ENCODE measurements at places on chromosomes 3 and 15.

DNA sequence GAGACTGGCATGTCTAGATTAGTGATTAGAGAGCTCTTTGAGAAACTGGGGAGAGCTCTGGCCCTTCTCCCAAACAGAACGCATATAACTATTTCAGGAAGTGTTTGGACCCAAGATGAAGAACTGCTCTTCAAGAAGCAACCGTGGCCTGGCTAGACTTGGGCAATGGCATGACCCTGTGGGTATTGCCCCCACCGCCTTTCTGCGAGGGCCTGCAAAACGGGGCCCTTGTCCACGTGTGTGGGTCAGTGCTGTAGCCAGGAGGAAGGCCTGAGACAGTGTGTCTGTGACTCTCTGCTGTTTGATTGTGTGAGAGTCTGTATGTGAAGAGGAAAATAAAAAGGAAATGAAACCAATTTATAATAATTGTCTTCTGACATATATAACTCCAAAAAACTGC lies 42.5 kb downstream of the EEFSEC start:
- DNase-seq = no peak

DNA sequence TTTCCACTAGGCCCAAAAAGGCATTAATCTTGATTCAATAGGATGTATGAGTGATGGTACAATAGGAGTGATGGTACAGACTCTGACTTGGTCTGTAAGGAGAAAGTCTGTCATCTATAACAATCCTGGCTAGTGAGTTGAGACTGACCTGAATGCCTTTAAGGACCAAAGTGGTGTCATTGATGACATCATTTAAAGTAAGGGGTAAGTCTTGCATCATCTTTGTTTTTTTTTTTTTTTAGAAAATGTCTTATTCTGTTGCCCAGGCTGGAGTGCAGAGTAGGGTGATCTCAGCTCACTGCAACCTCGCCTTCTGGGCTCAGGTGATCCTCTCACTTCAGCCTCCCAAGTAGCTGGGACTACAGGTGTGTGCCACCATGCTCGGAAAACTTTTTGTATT lies 5.6 kb upstream of the TMEM45A start:
- DNase-seq = no peak

DNA sequence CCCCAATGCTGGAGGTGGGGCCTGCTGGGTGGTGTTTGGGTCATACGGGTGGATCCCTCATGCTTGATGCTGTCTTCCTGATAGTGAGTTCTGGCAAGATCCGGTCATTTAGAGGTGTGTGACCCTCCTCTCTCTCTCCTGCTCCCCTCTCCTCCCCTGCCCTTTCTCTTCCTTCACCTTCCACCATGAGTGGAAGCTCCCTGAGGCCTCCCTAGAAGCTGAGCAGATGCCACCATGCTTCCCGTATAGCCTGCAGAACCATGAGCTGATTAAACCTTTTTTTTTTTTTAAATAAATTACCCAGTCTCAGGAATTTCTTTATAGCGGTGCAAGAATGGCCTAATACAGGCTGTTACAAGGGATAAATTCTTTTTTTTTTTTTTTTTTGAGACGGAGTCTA lies 36.3 kb upstream of the IQSEC1 start:
- DNase-seq = no peak

GRCh38 chr3:67327582-67327981 lies 326.8 kb downstream of the SUCLG2 start:
- DNase-seq = no peak

DNA sequence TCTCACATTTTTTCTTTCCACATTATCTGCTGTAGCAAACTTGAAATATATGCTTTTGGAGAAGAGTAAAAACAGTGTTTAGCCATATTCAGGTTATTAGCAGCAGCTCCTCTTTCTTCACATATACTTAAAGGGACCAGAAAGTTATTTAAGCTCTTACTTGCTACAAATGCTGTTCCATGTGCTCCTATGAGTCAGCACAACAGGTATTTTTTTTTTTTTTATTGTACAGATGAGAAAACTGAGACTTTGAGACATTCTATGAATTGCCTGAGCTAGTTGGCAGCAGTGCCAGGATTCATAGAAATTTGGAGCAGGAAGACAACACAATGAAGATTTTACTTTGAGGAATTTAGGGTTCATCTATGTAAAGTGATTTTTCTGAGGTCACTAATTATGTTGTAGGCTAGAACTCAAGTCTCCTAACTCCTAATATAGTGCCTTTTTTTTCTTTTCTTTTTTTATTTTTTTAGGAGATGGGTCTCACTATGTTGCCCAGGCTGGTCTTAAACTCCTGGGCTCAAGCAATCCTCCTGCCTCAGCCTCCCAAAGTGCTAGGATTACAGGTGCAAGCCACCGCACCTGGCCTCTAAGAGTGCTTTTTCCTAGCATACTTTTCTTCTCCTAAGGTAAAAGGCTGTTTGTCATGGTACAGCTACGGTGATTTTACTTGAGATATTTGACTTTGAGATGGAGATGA lies 23.6 kb downstream of the SETD5 start:
- DNase-seq = no peak

- no peak for DNase-seq
Observed at GRCh38 chr3:81048058-81048665, 713.3 kb downstream of the GBE1 start.

GRCh38 chr3:131976448-131976847 lies 58.4 kb downstream of the CPNE4 start:
- no peak for DNase-seq

DNA sequence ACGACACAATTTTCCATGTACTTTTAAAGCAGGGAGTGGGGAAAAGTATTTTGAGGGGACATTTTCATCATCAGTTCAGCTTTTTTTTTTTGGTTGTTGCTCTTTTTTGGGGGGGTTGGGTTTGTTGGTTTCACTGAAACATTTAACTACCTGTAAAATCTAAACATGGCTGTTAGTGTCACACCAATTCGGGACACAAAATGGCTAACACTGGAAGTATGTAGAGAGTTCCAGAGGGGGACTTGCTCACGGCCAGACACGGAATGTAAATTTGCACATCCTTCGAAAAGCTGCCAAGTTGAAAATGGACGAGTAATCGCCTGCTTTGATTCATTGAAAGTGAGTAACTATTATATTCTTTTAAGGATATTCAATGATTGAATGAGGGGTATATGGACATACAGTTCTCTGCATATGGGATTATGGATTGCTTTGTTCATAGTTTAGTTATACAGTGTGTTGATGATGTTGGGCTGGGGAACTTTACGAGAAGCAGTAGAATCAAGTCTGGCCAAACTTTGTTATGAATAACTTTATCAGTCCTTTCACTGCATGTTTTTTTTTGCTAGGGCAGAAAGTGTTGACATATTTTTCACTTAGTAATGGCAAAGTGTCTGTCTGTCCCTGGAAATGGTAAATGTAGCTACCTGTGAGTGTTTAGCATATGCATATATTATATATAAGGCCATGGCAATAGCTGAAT lies 31.5 kb downstream of the MBNL1 start:
- DNase-seq = no peak

DNA sequence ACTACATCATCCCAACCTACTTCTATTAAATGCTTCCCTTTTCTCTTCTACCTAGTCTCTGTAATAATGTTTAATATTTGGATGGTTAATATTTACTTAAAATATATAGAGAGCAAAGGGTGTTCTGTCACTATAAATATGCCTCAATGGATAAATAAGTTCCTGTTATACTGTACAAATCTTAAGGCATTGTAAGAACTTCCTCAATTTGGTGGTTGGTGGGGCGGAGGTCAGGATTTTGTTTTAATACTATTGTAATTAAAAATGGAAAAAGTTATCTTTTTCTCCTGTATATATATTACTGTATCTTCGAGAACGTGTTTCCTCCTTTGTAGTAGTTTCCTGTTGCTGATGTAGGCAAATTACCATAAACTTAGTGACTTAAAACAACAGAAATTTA lies 41.5 kb downstream of the SPRED1 start:
- no peak for DNase-seq

- DNase-seq = no peak
Observed at GRCh38 chr3:14425581-14426304, 23.3 kb downstream of the SLC6A6 start.

GRCh38 chr15:60773901-60774300 lies 295.0 kb upstream of the ICE2 start:
- DNase-seq = no peak

- DNase-seq = no peak
Observed at GRCh38 chr3:45705839-45706808, 16.9 kb downstream of the SACM1L start.

GRCh38 chr3:118501152-118501551 lies 533.5 kb downstream of the IGSF11 start:
- no peak for DNase-seq

DNA sequence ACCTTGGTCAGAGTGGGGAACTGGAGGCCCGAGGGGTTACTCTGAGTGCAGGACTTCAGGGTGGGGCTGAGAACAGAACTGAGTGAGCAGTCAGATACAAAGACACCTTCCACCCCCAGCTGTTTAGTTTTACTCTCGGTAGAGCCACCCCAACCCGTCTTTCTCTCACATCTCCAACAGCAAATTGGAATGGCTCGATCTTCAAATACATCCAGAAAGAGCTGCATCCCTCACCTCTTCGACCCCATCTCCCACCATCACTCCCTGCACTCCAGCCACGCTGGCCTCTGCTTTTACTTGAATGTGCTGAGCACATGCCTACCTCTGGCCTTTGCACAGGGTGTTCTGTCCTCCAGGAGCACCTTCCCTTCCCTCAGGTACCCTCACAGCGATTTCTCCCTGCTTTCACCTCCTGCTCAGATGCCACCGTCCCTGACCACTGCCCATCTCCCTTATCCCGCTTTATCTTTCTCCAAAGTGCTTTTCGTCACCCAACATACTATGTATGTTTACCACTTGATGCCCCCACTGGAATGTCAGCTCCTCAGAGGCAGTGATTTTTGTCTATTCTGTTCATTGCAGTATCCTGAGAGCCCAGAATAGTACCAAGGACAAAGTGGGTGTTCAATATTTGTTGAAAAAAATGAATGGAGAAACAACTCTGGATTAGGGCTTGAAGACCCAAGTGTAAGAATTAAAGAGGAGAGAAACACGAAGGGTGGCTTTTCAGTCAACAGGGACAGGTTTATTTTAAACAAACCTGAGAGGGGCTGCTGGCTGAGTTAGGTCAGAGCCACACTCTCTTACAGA lies 4.4 kb downstream of the CHCHD4 start:
- no peak for DNase-seq

- no peak for DNase-seq
Observed at GRCh38 chr3:183911087-183911486, 26.4 kb upstream of the PARL start.

- no peak for DNase-seq
Observed at GRCh38 chr3:73056014-73056844, 5.2 kb upstream of the EBLN2 start.

- DNase-seq = no peak
Observed at GRCh38 chr3:102179326-102180177, 255.3 kb upstream of the ZPLD1 start.

- no peak for DNase-seq
Observed at GRCh38 chr15:48061605-48062004, 59.2 kb upstream of the SLC24A5 start.

DNA sequence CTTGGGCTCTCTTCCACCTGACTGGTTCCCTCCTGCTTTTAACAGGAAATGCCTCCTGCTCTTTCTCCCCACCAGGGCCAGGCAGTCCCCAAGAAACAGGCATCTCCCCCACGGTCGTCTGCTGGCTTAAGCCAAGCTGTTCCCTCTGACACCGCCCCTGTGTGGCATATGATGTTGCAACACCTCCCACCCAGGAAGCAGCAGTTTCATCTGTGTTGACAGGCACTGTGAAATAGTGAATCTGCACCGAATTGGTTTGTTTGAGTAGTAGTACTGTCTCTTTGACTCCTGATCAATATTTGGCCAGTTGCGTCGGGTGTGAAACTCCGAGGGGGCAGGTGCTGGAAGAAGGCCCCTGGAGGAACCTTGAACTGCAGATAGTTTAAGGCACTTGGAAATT lies 188.8 kb downstream of the FEZF2 start:
- no peak for DNase-seq

DNA sequence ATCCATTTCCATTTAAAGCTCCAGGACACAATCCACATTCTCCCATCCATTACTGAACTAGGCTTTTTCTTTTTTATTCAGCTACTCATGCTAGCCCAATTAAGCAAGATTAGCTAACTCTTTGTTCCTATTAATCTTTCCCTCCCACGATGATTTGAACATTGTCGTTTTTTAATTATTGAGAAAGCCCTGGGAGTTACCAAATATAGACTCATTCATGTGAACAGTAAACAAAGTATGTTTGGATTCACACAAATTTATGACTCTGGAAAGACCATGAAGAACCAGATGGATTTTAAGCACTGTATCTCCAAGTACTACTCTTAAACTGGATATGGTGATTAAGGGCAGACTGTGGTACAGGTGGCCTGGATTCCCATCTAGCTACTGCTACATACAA lies 82.2 kb downstream of the STRIT1 start:
- no peak for DNase-seq

DNA sequence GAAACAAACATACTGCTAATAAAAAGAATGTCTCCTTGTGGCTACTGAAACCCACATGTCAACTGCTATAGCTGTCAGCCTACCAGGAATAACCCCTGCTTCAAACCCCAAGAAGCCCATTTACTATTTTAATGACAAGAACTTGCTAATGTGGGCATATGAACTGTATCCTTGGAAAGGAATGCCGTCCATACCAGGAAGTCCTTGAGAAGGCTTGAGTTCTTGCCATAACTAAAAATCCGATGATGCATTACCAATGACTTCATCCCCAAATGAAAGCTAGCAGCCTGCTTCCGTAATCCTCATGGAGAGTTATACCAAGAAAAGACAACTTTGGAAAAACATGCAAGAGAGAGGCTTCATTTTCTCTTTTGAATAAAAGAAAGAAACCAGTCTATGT lies 34.8 kb downstream of the MINDY4B start:
- DNase-seq = no peak

DNA sequence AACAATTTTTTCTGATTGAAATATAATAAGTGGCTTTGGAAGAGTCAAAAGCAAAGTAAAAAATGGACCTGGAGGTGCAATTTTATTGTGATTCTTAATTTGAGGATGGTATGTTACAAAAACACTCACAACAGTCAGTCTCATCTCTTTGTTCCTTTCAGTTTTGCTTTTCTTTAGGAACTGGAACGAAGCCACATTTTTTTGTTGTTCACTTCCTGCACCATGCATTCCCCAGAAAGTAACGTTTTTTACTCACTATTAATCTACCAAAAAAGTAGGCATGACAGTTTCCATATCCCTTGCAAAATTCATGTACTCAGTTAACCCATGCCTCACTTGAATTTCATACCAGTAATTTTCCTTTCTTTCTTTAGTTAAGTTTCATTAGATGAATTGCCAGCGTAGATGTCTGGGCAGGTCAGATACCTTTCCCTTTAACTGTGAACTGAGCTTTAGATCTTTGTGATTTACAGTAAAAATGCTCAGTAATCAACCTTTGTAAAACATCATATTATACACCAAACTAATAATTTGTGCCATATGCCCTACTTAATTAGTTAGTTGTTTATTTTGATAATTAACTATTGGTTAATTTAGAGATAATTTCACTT lies 384.3 kb downstream of the ROBO1 start:
- no peak for DNase-seq

- DNase-seq = no peak
Observed at GRCh38 chr3:41247055-41248004, 48.0 kb downstream of the CTNNB1 start.

DNA sequence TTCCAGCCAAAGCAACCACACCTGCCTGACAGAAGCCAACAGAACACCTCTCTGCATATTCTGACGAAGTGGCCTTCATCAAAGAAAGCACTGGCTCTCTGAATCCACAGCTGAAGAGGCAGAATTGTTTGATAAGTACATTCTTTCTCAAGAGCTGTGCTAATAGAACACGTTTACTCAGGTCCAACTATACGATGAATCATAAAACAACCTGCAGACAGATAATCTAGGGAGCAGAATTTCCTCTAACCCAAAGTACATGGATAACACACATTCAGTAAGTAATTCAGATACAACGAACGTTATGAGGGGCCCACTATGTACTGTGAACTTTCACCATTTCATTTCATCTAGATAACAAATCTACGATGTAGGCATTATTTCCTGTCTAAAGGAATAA lies 25.4 kb downstream of the ALDH1A2 start:
- no peak for DNase-seq
